ENCODE measurements at places on chromosomes 12 and 14. TPM values are rescaled to one million over a fixed set of nuclear protein-coding genes. Genes with fewer than 3 reads are reported as not detected.

GRCh38 chr12:20125276-20125798 is 243.0 kb upstream of the PDE3A start:
- DNase-seq: no peak

GRCh38 chr14:74763803-74764531 is 851 bp downstream of the YLPM1 start:
- DNase-seq: peak; percentile 16

- DNase-seq: no peak
Observed at GRCh38 chr14:94381149-94382030, 7.0 kb downstream of the SERPINA1 start.

GRCh38 chr12:80086025-80086424 is 13.3 kb upstream of the OTOGL start:
- no peak for DNase-seq

DNA sequence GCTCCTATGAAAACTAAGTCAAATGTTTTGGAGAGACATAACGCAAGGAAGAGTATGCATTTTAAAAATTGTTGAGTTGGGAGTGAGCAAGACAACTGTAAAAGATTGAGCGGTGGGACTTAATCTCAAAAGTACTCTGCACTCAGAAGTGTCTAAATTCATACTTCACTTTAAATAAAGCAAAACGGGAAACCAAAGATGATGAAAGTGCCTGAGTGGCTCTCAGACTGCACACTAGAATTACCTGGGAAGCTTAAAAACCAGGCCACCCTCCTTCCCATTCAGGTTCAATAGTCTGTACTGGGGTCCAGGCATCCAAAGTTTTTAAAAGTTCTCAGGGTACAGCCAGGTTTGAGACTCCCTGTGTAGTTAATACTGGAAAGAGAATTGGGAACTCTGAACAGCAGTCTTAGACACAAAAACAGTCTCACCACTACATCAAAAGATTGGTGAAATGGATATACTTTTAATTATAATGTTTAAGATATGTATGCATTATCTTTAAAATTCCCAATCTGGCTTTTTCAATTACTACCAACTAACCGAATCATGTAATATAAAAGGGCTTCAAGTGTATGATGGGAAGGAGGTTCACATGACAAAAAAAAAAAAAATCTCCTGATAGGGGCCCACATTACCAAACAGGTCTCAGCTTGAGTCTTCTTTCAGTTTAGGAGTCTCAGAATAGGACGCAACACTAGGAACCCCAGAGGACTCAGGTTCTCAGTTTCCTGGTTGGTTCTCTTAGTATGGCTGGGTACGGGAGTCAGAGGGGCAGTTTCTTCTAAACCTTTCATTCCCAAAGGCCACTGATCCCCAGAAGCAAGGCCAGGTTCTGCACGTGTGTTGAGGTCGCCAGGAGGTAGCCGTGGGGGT is 1.0 kb downstream of the HOMEZ start:
- peak; percentile 10 for DNase-seq

DNA sequence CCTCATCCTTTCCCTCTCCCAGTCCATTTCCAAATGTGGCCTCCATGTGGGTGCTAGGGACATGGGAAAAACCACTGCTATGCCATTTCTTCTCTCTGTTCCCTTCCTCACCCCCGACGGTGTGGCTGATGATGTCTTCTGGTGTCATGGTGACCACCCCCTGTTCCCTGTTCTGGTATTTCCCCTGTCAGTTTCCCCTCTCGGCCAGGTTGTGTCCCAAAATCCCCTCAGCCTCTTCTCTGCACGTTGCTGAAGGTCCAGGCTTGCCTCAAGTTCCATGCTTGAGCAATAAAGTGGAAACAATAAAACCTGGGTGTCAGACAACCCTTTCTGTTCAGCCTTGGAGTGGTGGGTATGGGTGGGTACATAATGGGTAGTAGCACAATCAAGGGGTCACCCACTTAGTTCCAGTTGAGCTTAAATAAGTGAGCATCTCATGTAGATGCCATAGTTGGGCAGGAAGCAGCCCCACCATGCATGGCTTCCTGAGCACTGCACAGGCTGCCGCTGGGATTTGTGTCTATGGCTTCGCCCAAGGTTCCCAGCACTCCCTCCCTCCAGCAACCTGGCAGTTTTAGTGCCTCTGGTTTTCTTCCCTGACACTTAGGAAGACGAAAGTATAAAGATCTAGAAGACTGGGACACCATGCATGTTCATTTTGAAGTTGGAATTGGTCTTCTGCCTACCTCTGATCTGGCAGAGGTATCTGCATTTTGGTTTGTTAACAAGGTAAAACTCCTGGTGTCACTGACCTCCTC is 8.7 kb upstream of the ITFG2 start:
- no peak for DNase-seq

DNA sequence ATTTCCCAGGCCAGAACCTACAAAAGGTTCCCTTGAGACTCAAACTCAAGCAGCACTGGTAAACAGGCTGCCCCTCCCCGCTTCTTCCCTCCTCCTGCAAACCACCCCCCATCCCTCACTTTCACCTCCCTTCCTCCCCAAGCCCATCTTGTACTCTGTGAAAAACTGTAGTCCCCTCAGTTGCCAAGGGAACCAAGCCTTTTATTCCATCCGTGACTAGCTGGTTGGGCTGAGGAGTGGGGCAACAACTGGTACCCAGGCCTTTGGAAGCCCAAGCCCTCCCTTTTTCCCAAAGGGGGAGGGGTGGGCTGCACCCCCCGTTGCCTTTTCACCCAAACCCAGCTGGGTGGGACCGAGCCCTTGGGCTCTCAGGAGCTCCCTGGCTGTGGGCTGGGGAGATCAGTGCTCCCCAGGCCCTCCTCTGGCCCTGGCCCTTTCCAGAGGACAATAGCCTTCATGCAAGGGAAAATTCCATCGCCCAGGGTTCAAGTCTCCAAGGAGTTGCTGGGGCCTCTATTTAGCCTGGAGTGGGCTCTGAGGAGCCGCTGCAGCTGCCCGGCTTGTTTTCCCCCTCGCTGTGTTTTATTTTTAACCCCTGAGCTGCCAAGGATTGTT is 61.9 kb downstream of the ZFP36L1 start:
- no peak for DNase-seq

DNA sequence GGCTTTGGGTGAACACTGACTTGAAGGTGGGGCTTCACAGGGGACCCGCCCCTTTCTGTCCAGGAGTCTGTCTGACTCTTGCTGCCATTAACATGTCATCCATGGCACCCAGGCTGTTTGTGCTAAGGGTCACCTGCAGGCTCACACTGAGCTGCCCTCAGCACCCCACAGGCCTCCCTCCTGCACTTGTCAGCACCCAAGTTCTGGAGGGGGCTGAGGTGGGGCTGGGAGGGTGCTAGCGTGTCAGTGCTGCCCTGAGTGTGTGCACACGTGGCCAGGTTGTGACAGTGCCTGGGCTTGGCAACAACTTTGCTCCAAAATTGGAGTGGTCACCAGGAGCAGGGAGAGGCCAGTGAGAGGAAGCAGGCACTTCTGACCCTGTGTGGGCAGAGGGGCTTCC is 963.2 kb downstream of the TRHDE start:
- DNase-seq: no peak

GRCh38 chr14:61537563-61538463 is 157.5 kb upstream of the HIF1A start:
- peak; percentile 60 for DNase-seq

DNA sequence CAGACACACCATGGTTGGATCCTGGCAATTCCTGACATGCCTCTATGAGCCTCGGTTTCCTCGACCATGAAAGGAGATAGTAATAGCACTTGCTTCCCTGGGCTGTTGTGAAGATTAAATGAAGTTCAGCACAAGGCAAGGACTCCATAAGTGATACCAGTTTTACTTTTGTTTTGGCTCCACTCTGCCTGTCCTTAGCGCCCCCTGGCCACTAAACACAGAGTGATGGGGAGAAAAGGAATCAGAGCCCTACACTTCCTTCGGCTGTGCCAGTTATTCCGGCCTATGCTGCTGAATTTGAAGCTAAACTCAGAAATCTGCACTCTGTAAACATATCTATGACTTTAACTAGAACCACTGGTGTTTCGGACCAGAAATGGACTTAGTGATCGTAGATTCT is 173.8 kb downstream of the C12orf75 start:
- DNase-seq: peak; percentile 19

GRCh38 chr12:131115766-131116467 is 162.2 kb downstream of the ADGRD1 start:
- DNase-seq: no peak

GRCh38 chr14:89466484-89466883 is 49.5 kb upstream of the FOXN3 start:
- DNase-seq: no peak

DNA sequence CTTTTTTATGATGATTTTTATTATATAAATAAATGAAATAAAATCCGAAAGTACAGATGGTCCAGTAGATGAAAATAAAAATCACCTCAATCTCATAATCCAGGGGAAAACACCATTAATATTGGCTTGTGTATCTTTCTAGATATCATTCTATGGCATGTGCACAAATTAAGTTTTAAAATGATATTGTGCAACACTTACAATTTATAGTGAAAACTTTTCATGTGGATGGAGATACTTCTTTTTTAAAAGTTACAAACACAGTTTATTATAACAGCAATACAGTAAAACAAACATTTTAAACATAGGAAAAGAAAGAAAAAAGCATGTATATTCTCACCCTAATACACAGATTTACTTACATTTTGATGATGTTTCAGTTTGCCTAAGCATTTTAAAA is 98.9 kb upstream of the RMST start:
- DNase-seq: no peak

DNA sequence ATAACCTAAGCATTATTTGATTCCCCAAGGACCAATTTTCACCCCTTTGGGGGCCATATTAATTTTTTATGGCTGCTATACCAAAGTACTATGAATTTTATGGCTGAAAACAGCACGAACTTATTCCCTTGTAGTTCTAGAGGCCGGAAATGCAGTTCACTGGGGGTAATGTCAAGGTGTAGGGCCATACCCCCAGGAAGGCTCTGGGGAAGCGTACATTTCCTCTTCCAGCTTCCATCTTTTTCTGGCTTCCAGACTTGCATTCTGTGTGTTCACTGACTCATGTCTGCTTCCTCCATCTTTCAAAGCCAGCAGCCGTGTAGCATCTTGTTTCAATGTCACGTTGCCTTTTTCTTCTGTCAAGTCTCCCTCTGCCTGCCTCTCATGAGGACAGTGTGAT is 133.5 kb downstream of the BICD1 start:
- DNase-seq: peak; percentile 9

DNA sequence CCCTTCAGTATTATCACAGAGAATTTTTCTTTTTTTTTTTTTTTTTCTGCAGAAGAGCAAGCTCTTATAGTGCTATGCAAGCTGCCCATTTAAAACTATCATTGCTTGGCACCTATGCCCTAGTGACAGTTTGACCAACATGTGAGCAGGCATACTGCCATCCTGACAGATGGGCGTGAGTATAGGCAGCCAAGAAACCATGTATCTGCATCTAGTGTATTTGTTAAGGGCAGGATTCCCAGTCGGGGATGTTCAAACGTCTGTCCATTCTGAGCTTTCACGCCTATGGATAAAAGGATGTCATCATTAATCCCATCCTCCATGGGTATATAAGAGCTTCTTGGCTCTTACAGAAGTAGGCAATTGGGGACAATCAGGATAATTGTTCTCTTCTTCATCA is 8.8 kb downstream of the VRK1 start:
- DNase-seq: no peak

Gene DPY19L2
- total RNA-seq: 5.4 TPM

Gene SMOC1
- not detected for total RNA-seq

Gene KRT79
- total RNA-seq: 4.8 TPM

Gene KRT3
- total RNA-seq: not detected

Gene POTEM
- total RNA-seq: 0.68 TPM

Gene ADAM20
- total RNA-seq: 0.12 TPM

Gene BCL11B
- total RNA-seq: 0.12 TPM

Gene SCN8A
- total RNA-seq: 0.60 TPM

Gene GPD1
- 0.39 TPM for total RNA-seq

Gene KCNK13
- total RNA-seq: not detected
